ENCODE measurements at places on chromosomes 1 and 21. TPM values are rescaled to one million over a fixed set of nuclear protein-coding genes. Genes with fewer than 3 reads are reported as not detected.

Gene RNF19B
- 29.6 TPM for total RNA-seq

DNA sequence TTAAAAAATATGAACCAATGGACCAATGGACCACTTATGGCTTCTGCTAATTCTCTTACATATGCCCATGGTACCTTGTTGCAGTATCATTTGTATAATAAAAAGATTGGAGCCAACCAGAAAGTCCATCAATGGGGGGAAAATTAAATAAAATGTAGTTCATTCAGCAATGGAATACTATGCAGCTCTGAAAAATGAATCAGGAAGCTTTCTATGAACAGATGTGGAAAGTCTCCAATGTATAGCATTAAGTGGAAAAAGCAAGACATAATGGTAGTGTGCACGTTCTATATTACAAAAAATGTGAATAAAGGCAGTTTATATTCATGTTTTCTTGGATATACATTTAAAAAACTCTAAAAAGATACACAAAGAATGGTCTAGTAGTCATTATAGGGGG lies 101.3 kb downstream of the KCNJ15 start:
- DNase-seq: no peak

GRCh38 chr1:68233202-68233601 lies 879 bp upstream of the WLS start:
- DNase-seq: no peak

Gene MAST2
- 27.1 TPM for total RNA-seq

DNA sequence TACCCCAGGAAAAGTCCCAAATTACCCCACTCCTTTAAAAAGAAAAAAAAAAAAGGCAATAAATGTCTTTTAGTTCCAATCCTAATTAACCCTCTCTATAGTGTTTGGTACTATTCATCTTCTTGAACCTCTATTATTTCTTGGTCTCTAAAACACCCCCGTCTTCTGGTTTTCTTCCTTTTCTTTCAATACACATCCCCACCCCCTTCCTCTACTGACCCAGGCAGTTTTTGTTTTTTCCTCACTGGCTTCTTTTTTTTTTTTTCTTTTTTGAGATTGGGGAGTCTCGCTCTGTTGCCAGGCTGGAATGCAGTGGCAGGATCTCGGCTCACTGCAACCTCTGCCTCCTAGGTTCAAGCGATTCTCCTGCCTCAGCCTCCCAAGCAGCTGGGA lies 26.1 kb downstream of the EGLN1 start:
- no peak for DNase-seq

DNA sequence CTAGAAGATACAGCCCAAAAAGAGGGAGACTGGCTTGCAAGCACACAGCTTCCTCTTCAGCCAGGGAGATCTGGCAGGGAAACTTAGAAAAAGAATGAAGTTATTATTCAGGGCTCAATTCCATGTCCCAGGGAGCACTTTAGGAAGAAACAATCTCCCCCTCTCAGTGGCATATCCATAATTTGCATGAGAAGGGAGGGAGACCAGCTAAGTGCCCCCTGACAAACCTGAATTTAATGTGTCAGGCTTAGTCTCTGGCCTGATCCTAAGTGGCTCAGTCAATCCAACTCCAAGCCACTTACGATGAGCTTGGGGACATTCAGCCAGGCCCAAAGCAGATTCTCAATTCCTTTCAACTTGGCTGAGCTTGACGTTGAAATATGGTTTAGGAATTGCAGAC lies 17.7 kb upstream of the KCND3 start:
- no peak for DNase-seq

DNA sequence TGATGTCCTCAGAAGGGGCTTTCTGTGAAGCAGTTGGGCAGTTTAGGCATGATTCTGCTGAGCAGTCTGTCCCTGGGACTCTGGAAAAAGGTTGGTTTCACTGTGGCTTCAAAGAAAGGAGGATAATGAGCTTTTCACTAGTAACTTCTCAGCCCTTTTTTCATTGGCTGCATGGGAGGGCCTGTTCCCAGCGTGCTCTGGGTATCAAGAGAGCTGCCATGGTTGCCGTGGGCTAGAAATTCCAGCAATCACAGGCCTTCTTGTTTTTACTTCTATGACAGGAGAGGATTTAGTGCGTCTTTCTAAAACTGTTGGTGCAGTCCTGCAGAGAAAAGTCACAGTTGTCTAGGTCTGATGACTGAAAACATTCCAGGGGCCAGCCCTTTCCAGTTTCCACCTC lies 7.2 kb downstream of the SZRD1 start:
- DNase-seq: no peak

Gene RPE65
- total RNA-seq: not detected

Gene COL18A1
- 90.4 TPM for total RNA-seq

DNA sequence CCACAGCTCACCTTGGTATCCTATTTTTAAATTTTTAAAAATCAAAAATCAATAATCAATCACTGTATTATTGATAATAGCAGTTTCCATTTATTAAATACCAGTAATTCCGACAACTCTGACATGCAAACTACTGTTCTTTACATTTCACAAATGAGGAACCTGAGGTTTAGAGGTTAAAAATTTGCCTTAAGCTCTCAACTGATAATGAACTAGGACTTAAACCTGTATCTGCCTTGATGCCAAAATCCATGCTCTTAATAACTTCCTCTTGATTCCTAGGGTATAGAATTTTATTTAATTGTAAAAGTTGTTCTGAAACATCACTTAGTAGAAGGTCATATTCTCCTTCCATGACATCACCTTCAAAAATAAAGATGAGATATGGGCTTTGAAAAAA lies 5.6 kb downstream of the ARHGAP29 start:
- no peak for DNase-seq

DNA sequence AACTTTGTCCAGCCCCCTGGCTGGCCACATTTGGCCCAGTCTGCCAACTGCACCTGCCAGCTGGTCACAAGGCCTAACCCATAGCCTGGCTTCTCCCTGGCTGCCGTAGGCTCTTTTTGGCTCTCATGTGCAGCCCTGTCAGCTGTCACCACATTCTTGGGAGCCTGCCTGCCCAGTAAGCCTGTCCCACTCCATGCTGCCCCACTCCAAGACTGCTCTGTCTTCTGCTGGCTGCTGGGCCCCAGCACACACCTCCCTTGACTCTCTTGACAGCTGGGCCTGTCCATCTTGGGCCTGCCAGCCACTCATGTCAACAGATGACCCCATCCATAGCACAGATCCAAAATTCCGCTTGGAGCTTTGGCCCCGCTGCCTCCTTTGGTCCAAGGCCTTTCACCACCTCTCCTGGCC lies 74.3 kb upstream of the EDN2 start:
- DNase-seq: no peak

GRCh38 chr1:156468693-156469345 lies 31.8 kb downstream of the MEF2D start:
- no peak for DNase-seq

GRCh38 chr1:111746614-111746999 lies 7.4 kb upstream of the INKA2 start:
- DNase-seq: no peak

Gene RNF11
- total RNA-seq: 124 TPM

Gene PLEKHO1
- total RNA-seq: 28.9 TPM

Gene FLG2
- total RNA-seq: not detected

Gene SMIM1
- 9.6 TPM for total RNA-seq

DNA sequence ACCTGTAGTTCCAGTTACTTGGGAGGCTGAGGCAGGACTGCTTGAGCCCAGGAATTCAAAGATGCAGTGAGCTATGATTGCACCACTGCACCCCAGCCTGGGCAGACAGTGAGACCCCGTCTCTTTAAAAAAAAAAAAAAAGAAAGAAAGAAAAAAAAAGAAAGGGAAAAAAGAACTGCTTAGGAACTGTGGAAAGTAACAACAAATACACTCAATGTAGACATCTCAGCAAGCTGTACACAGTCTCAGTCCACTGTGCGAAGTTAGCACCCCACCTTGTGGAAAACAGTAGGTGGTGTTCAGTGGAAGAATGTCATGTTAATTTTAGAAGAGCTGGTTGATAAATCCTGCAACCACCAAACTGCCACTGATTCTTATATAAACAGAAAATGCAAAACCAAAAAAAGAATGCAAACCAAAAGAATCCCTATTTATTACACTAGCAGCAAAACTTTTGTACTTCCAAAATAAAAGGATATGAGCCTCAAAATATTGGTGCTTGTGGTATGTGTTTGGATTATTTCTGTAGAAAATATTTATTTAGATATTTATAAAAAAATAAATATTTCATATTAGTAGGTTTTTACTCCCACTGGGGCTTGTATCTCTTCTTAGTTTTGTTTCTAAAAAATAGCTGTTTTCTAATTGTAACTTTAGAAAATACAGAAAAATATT lies 31.1 kb downstream of the ALG14 start:
- peak; percentile 69 for DNase-seq

- no peak for DNase-seq
These were observed 109.9 kb upstream of the IFFO2 start for GRCh38 chr1:19066248-19066873.

Gene OR10Z1
- total RNA-seq: not detected

DNA sequence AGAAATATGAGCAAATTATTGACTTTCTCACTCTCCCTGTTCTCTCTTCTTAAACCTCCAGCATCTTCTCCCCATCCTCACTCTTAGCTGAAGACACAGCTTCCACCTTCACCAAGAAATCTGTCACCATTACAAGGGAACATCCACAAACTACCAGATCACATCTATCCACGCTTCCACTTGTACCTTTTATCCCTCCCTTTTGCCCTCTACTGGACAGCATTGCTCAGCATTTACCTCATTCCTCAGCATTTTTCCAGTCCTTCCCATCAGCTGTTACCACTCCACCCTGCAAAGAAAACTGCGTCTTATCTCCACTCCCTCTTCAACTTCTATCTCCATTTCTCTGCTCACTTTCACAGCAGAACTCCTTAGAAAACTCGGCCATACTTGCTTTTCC lies 42.6 kb downstream of the KCNJ6 start:
- no peak for DNase-seq

DNA sequence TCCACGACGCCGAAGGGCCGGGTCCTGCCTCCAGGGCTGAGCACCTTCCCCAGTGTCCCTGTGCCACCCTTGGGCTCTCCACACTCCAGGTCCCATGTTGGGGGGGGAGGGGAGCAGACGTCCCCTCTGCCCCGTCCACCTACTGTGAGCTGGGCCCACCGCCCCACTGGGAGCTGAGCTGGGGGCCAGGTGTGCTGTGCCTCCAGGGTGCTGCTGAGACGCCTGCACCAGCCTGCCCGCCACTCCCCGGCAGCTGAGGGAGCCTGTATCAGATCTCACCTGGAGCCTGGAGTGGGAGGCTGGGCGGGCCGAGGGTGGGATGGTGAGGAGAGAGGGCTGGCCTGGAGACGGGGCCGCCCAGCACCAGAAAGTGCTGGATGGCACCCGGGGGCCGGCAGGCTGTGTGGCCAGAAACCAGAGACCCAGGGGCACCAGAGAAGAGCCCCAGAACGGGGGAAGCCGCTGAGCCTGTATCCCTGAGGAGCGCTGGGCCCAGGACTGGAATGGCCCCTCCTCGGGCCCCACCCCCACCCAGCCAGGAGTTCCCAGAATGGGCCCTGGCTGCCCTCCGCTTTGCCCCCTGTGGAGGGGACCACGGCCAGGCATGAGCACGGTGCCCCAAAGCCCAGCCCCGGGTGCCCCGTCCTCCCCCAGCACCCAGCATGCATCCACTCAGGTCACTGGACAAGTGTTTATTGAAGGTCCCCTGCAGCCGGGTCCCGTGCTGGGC lies 3.4 kb downstream of the TNFRSF18 start:
- no peak for DNase-seq

Gene SLC44A5
- 0.29 TPM for total RNA-seq

- DNase-seq: peak; percentile 77
These were observed 129.3 kb downstream of the PRDM2 start for GRCh38 chr1:13829152-13829769.

DNA sequence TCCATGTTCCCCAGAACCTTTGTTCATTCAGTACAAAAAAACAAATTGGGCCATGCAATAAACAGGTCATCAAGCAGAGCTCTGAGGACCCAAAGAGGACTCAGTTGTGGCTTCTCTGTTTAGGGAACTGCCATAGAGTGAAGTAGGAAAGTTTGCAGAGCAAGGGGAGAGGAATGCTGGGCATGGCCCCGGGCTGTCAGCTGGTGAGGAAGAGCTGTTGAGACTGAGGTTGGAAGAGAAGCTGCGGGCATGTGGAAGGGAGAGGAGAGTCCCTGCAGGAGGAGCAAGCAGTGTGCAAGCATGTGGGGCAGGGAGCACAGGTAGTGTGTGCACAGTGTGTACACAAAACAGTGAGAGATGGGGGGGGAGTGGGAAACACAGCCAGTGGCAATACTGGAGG lies 71.8 kb downstream of the NTPCR start:
- DNase-seq: no peak

GRCh38 chr1:224669403-224669802 lies 53.3 kb downstream of the CNIH3 start:
- DNase-seq: no peak

DNA sequence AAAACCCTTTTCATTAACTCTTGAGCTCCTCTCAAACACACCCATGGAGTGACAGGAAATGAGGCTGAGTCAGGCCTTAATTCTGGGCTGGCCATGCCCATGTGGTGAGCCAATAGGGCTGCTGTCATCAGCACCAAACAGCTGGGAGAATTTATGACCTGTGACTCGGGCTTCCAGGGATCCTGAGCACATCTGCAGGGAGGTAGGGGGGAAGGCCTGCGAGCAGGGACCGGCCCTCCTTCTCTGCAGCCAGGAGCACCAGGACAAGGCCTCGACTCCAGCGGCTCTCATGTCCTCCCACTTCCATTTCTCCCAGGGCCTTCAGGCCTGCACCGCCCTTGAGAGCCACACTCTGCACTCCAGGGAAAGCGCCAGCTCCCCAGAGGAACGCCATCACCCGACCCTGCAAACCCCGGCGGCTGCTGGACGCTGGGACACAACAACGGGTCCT lies 14.6 kb downstream of the RIPK4 start:
- DNase-seq: no peak
